ENCODE measurements at places on chromosomes 6 and 20.

DNA sequence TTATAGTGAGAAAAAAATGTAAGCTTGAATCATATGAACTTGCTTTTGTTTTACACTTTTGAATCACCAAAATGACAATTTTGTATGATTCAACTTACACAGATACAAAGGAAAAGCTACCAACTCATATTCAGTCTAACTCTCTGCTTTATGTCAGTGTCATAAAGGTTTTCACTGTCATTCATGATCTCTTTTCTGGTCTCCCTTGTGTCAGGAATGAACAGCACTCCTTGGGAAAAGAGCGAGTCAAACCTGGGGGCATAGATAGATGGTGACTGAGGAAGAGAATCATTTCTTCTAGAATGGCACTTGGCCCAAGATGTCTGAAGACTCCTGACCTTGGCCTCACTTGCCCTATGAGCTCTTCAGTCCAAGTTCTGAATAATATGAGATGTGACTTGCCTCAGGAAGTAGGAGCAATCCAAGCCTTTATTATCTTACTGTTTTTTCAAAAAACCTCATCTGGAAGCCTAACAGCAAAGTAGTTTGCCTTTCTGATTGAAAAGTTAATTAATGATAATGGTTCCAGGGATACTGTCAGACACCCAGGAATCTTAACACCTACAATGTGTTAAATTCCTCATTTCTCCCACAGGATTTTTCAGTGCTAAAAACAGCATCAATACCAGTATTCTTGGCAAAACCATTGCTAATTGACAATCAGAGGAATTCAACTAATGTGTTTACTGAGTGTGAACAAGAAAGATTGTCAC lies 270.0 kb upstream of the HSF2 start:
- DNase-seq = no peak

DNA sequence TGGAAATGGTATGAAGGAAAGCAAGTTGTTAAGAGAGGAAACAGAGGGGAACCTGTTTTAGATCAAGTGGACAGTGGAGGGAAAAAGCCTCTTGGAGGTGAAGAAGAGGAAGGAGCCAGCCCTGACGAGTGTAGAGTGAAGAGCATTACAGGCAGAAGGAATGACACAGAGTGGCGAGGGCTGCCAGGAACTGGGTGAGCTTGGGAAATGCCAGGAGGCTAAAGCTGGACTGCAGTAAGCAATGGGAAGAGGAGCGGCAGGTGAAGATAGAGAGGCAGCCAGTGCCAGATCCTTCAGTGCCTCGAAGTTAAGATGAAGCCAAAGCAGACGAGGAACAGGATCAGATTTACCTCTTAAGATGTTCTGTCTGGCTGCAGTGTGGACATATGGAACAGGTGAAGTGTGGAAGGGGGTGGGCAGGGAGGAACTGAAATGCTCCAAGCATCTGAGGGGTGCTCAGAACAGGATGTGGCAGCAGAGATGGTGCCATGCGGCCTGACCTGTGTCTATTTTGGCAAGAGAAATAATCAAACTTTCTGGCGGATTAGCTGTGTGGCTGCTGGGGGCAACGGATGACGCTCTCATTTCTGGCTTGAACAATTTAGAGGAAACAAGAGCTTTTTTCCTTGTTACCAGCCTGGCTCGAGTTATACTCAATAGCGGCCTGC lies 748.4 kb downstream of the PTPRT start:
- DNase-seq = no peak

- no peak for DNase-seq
Measured at GRCh38 chr6:159522877-159523547, 170.0 kb downstream of the SOD2 start.

- DNase-seq = no peak
Measured at GRCh38 chr6:30654798-30655742, 8.1 kb downstream of the C6orf136 start.

DNA sequence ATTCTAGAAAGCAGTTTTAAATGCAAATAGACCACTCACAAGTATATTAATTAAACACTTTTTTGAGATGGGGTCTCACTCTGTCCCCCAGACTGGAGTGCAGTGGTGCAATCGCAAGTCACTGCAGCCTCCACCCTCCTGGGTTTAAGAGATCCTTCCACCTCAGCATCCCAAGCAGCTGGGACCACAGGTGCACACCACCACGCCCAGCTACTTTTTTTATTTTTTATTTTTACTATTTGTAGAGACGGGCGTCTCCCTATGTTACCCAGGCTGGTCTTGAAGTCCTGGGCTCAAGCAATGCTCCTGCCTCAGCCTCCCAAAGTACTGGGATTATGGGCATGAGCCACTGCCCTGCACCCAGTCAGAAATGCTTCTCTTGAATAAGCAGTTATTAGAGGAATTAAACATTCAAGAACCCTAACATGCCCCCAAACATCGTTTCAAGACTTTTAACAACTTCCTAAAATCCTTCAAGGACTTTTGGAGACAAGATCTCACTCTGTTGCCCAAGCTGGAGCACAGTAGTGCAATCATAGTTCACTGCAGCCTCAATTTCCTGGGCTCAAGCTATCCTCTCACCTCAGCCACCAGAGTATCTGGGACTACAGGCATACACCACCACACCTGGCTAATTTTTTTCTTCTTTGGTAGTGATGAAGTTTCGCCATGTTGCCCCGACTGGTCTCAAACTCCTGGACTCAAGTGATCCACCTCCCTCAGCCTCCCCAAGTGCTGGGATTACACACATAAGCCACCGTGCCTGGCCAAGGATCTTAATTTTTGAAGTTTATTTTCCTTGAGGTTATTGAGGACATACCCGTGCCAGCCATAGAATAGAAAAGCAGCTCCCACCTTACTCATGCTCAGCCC lies 3.2 kb downstream of the MCCD1 start:
- no peak for DNase-seq

DNA sequence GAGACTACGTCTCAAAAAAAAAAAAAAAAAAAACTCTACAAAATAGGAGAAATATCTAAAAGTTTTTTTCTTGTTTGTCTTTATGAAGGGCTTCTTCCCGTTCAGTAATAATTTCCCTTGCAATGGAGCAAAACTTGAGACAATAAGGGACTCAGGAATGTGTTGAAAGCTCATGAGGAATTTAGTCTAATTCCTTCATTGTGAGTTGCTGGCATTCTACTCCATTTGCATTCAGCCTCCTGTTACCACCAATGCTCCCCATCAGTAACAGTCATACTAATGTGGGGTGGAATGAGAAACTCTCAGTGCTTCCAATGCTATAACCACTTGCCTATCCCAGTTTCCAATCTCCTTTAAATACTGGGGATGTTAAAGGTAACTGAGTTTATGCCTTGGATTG lies 576.7 kb upstream of the AGPAT4 start:
- no peak for DNase-seq

GRCh38 chr6:111242452-111242851 lies 155.1 kb downstream of the SLC16A10 start:
- no peak for DNase-seq

- peak; percentile 38 for DNase-seq
Measured at GRCh38 chr6:129893640-129894039, 32.5 kb upstream of the TMEM244 start.

GRCh38 chr6:13159300-13159699 lies 169.0 kb downstream of the TBC1D7 start:
- no peak for DNase-seq

GRCh38 chr6:125057392-125058246 lies 95.4 kb downstream of the RNF217 start:
- no peak for DNase-seq

- DNase-seq = no peak
Measured at GRCh38 chr6:168192195-168192900, 113.3 kb upstream of the FRMD1 start.

- no peak for DNase-seq
Measured at GRCh38 chr20:50188287-50188688, 2.3 kb upstream of the CEBPB start.

- DNase-seq = no peak
Measured at GRCh38 chr20:55964790-55965189, 40.5 kb downstream of the CBLN4 start.

DNA sequence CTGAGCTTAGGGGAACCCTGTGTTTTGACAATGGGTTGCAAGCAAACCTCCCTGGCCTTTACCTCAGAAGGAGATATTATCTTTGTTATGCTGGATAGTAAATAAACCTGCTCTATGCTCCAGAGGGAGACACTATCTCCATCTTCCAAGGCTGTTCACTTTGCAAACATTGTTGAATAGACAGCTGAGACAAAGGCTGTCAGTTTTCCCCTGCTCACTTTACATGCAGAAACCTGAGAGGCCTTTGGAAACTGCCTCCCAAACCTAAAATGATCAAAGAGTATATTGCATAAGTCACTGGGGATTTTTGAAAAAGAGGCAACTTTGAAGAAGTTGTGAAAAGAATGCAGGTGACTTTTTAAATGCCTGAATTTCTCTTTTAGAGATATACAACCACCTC lies 61.6 kb downstream of the MRAP2 start:
- DNase-seq = no peak

DNA sequence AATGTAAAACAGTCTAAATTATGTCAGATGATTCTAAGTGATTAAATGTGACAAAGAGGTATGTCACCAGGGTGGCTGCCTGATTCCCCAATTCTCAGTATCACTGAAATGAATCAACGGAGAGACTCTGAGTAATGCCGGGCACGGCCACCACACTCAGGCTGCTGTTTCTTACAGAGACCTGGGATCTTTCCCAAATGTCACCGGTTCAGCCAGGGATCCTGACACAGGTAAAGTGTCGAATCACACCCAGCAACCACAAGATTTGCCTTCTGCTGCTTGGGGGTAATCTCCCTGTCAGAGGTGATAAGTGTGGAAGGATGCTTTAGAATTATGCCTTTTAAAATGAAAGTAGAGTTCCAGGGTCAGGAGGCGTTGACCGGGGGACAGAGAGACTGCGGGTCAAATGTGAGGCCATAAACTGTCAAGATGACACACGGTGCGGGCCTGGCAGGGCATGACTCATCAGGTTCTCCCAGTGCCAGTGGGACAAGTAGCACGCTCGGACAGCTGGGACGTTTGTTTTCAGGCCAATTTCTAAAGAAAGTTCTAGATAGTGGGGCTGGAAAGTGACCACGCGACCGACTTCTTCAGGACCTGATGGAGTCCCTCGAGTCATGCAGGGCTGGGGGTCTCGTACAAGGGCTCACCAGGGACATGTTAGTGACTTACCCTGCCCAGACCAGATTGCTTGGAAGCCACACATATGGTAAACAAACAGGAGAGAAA lies 48.9 kb downstream of the PRDM1 start:
- DNase-seq = no peak

DNA sequence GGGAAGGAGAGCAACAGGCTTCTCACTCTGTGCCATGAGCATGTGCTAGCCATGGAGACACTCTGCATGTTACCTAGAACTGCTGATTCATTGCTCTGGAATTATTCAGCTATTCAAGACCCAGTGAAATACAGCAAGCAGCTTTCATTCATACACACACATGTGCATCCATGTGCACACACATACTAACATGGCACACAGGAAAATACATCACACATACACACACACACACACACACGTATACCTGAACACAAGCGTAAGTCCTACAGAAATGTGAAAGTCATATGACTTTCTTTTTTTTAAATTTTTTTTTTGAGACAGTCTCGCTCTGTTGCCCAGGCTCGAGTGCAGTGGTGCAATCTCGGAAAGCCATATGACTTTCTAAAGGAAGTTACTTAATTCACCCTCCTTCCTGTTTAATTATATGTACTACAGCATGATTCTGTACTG lies 108.2 kb upstream of the NFATC2 start:
- no peak for DNase-seq

- DNase-seq = no peak
Measured at GRCh38 chr20:59751075-59751711, 146.9 kb downstream of the PHACTR3 start.

GRCh38 chr6:11083491-11083890 lies 10.1 kb upstream of the SMIM13 start:
- no peak for DNase-seq

DNA sequence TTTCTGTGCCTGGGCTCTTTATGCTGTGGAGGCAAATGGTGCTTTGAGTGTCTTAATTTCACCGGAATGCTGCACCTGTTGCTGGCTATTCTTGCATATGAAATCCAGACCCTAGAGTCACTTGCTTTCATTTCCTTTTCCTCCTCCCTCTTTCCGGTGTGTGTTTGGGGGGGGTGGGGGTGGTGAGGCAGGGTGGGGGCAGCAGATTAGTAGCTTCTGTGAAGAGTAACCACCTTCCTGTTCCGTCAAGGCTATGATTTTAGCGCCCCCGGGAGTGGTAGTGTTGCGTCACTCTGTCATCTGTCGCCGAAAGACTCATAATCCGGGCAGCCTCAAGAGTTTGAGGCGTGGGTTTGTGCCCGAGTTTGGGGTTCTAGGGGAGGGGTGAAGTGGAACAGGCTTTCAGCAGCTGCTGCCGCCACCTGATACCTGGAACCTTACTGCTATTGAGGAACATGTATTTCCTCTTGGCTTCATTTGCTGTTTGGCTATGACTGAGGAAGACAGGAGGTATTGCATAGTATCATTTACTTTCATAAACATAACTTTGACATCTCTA lies 49.1 kb downstream of the UTRN start:
- DNase-seq = peak; percentile 76

DNA sequence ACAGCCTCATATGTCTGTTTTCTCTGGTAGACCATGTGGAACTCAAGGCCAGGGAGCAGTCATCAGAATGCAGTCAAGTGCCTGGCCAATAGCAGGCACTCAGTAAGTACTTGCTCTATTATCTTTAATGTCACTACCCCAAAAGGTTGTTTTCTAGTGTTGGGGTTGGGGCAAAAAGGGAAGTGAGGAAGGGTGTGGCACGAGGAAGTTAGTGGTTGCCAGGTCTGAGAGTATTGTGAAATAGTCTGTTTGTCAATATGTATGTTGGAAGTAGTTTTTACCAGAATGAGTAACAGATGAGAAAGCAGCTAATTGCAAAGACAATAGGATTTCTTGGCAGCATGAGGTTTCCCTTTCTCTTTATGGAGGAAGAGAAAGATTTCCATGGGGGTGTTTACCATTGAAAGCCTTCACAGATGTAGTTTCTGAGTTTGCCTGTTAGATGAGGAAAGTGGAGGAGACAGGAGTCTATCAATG lies 59.5 kb upstream of the ARMH2 start:
- peak; percentile 86 for DNase-seq

GRCh38 chr6:105921781-105922180 lies 164.4 kb upstream of the PRDM1 start:
- DNase-seq = no peak

- no peak for DNase-seq
Measured at GRCh38 chr20:62370115-62370806, 3.1 kb upstream of the LAMA5 start.

GRCh38 chr6:40774932-40775331 lies 187.8 kb upstream of the LRFN2 start:
- DNase-seq = no peak

- DNase-seq = no peak
Measured at GRCh38 chr6:8420031-8420588, 15.2 kb downstream of the SLC35B3 start.

DNA sequence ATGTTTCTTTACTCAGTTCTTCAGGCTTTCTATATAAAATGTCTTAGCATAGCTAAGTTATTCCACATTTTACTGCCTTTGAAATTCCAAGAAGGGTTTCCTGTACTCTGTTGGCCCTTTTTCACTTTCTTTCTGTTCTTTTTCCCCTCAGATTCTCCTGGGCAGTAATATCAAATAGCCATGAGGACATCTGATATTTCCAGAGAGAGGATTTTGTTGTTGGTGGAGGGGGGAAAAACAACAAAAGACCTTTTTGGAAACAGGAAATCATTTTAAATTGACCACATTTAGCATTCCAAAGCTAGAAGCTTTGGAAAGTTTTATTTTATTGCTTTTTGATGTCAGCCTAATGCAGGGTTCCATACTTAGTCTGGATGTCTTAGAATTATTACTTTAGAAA lies 445.4 kb downstream of the GJA1 start:
- DNase-seq = no peak
